T follicular helper cell (primary cell): ENCODE measurements at places on chromosomes 6 and 20.
A peak's percentile ranks its signal among the peaks of the same experiment; 100 is the strongest.

DNA sequence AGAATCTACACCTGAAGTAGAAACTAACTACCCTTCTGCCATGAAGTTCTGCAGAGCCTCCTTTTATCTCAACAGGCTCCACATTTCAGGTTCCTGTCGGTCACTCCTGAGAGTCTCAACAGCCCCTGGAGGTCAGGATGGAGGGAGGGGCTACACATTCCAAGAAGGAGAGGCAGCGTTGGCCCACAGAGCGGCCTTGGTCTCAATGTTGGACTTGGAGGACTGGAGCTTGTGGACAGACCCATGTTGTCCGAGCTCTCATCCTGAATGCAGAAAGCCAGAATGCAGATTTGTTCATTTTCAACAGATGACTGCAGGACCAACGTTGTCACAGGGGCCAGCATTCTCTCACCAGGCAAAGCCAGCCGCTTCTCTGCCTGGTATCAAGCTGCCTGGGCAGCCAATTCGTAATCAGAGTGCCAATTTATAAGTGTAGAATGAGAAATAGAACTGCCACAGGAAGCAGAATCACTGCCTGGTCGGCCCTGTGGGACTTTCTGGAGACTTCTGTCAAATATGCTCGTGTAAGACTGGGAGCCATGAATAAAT is 212.5 kb upstream of the SNX9 start:
- DNase-seq, result no peak

GRCh38 chr6:41515995-41516394 is 30.2 kb upstream of the FOXP4 start:
- DNase-seq, result no peak

- DNase-seq, result no peak
Measured at GRCh38 chr20:51128198-51128597, 105.3 kb upstream of the KCNG1 start.

DNA sequence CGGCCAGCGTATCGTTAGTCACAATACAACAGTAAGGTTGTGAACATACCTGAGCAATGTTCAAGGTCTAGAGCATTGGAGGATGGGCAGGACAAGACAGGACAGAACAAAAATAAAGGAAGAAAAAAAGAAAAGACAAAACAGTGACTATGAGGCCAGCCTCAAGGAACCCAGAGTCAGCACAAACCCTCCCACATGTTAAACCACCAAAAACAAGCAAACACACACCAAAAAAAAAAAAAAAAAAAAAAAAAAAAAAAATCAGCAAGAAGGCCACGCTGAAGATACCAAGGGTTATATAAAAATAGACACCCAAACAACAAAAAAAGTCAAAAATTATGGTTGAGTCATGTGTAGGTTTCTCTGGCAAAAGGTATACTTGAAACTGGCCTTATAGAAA is 12.8 kb downstream of the MED23 start:
- DNase-seq, result no peak

GRCh38 chr6:127481628-127482027 is 22.4 kb upstream of the KIAA0408 start:
- DNase-seq, result no peak

DNA sequence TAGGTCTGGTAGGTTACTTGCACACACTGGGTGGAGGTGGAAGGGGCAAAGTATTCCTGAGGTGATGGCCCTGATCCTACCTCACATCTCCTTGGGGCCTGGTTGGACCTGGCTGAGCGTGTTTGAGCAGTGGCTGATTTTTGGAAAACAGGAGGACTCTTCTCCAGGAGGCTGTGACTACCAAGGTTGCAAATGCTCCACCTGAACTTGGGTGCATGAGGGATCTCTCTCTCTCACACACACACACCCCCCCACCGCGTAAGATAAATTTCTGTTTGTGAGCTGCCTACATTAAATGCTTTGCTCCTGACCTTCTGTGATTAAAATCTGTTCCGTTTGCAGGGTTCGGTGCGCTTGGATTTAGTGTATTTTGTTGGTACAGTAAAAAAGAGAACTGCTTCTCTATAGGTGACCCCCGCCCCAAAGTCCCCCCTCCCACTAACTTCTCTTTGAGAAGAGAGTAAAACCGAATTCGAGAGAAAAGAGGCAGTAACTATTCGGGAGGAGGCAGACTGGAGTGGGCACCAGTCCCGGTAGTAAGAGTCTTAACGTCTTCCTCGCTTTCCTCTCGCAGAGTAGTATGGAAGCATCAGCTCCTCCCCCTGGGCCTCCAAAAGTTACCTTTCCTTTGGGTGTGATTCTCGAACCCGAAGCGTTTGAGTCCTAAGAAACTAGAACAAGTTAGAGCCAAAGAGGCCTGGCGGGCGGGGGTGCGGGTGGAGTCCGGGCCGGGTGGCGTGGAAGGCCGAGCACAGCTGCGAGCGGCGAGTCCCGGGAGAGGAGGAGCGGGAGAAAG is 585 bp upstream of the DSE start:
- DNase-seq, result no peak

- no peak for DNase-seq
Measured at GRCh38 chr6:63774961-63775360, 139.4 kb downstream of the PHF3 start.

GRCh38 chr6:30814146-30815040 is 69.9 kb upstream of the DDR1 start:
- DNase-seq, result peak; percentile 10

DNA sequence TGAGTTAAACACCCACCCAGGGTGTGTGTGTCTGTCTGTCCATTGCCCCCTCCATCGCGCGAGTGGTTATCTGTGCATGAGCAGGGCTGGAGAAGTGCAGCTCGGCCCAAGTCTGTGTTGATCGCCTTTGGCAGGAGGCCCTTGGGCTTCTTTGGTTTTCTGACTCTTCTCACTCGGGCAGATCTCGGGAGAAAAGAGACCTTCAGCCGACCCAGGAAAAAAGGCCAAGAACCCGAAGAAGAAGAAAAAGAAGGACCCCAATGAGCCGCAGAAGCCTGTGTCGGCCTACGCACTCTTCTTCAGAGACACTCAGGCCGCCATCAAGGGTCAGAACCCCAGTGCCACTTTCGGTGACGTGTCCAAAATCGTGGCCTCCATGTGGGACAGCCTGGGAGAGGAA is 132.9 kb downstream of the JPH2 start:
- no peak for DNase-seq

GRCh38 chr6:31356216-31356945 is 598 bp downstream of the HLA-B start:
- no peak for DNase-seq

DNA sequence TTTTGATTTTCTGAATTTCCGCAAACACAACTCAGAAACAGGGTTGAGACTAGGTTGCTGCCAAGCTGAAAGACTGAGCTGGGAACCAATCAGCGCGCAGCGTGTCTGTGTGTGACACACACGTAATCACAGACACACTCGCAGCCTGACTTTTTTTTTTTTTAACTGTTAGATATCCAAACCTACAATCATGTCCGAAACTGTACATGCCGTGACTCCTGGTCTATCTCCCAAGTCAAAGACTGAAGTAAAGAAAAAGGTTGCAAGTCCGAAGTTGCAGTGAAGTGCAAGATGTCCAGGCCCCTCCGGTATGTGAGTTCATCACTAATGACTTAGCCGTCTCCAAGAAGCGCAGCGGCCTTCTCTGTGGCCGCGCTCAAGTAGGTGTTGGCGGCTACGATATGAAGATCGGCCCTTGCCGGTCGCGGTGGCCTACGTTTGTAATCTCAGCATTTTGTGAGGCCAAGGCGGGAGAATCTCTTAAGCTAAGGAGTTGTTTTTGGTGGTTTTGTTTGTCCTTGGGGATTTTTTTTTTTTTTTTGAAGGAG is 108.2 kb downstream of the HFE start:
- DNase-seq, result peak; percentile 85

DNA sequence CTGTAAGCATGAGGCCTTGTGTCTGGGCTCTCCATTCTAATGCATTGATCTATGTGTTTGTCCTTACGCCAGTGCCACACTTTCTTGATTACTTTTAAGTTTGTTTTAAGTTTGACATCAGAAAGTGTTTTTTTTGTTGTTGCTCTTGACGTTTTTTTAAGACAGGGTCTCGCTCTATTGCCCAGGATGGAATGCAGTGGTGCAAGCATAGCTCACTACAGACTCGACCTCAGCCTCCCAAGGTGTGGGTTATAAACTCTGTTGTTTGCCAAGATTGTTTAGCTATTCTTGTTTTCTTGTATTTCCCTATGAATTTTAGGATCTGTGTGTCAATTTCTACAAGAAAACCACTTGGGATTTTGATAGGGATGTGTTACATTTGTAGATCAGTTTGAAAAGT is 5.6 kb downstream of the MCUR1 start:
- DNase-seq, result no peak

DNA sequence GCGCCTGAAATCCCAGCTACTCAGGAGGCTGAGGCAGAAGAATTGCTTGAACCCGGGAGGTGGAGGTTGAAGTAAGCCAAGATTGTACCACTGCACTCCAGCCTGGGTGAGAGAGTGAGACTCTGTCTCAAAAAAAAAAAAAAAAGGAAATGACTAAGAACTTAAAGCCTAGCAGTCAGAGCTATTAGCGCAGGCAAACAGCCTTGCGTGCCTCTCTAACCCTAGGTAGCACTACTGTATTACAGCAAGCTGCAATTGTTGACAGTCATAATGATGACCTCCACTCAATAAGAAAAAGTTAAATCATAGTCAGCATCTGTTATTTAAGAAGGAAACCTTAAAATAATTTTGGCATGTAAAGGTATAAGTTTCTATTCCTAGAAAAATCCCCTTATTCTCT is 14.4 kb downstream of the GSS start:
- no peak for DNase-seq

DNA sequence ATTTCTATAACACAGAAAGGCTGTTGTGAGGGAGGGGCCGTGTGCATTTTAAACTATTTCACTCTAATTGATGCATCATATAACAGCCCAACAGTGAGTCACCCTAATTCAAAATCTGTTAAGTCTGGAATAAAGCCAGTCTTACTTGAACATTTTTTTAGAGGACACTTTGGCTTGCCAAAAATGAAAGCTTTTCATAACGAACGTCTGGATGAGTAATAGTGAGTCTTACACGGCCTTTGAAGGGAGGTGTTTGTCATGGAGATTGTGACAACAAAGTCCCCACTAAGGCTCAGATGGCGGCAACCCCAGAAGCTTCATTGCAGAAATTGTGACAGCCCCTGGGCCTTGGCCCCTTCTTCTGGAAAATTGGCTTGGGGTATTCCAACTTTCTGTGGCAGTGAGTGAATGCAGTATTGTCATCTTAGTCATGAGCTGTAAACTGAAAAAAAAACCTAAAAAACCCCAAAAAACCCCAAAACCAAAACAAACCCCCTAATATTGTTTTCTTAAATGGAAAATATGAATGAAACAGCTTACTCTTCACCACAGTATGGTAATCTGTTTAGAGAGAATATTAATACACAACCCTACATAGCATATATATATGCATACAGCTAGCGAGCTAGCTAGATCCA is 92.6 kb upstream of the CLDN20 start:
- peak; percentile 68 for DNase-seq

DNA sequence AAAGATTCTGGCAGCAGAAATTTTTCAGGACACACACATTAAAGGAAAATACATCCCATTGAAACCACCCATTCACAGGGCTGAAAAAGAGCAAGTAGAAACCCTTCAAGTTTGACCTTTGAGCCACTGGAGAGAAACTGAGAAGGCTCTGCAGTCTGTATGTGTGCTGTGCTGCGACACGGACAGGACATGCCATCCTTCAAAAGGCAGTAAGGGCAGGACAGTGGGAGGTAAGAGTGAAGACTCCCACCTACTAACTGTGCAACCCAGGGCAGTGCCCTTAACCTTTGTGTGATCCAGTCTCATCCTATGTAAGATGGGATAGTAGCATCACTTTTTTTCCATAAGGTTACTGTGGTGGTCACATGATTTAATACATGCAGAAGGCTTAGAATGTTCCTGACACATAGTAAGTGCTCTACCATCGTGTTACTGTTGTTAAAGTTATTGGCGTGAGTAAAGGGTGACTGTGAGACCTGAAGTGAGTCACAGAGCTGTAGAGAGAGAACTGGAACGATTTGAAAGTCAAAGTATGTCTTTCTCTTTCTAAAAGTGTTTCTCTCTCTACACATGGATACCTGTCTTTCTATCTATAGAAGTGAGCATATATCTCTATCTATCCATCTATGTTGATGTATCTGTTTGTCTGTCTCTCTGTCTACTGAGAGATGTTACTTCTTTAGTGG is 153.7 kb upstream of the OLIG3 start:
- DNase-seq, result no peak

- no peak for DNase-seq
Measured at GRCh38 chr20:63833776-63834490, 2.9 kb upstream of the ZBTB46 start.

DNA sequence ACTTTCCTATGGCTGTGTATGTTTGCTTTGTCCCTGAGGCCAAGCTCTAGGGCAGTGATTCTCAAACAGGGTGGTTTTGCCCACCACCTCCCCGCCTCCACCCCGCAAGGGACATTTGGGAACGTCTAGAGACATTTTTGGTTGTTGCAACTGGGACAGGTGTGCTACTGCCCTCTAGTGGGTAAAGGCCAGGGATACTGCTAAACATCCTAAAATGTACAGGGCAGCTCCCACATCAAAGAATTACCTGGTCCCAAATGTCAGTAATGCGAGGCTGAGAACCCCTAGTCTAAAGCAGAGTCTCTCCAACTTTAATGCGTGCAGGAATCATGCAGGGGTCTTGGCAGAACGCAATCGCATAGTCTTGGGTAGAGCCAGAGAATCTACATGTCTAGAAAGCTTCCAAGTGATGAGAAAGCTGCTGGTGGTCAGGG is 5.1 kb downstream of the KCNS1 start:
- DNase-seq, result peak; percentile 37

DNA sequence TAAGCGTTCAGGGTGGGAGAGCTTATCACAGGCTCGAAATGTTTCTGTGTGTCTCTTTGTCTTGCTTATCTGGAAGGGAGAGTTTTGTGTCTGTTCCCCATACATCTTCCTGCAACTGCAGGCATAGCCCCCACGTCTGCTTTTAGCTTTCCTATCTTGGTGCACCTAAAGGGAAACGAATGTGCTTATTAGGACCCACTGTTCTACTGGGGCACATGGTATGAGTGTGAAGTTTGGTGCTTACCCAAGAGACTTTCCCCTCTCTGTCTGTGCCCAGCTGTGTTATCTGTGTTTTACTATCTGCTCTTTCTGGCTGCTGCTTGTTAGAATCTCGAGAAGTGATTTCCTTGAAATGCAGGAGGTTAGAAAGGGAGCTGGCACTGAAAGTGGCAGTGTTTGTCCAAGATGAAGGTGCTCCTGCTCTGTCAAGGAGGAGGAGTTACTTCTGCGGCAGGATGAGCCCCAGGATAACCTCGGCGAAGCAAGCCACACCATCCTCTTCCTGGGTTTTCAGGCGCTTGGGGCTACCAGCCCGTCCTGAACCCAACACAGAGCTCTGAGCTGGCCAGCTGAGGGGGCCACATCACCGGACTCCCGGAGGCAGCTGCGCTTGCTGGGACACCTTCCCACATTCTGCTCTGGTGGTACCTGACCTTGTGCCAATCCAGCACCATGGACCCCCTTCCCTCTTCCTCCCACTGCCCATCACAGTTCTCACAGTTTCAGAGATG is 23.4 kb downstream of the DYNLT1 start:
- no peak for DNase-seq

DNA sequence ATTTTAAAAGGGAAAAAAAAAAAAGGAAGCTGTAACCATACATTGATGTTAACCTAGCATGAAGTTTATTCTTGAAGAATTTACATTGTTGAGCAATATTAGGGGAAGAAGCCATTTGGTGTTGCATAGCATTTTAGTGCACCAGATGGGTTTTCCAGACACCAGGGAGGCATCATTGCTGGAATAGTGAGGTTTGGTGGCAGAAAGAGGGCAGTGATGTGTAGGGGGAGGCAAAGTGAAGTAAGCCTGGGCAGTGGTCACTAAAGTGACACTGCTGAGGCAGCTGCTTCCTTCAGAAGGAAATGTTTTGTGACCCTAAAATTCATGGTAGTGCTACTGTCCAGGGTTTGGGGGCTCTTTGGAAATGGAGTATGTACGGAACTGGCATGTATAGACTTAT is 2.6 kb downstream of the TOMM6 start:
- DNase-seq, result no peak
